ENCODE measurements at places on chromosomes 12 and 14.

GRCh38 chr14:90560991-90561390 is 164.2 kb downstream of the CALM1 start:
- no peak for DNase-seq

DNA sequence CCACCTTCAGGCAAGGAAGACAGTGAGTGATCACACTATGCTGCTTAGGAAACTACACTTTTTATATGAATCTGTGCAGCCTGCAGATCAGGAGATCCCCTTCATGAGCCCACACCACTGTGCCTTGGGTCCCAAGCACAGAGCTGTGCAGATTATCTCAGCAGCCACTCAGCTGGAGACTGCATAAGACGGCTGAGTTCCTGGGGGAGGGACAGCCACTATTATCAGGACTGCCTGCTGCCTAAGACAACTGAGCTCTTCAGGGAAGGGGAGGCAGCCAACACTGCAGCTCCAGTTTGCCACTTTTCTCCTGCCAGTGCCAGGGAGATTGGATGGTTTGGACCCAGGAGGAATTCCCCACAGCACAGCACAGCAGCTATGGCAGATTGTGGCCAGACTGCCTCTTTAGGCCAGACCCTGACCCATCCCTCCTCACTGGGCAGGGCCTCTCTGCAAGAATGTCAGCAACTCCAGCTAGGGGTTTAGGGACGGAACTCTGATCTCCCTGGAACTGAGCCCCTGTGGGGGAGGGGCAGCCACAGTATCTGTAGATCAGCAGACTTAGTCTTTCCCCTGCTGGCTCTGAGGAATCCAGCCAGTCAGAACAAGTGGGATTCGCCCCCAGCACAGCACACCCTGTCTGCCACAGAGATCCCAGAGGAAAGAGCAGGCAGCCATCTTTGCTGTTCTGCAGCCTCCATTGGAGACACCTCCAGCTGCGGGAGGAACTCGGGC is 141.3 kb downstream of the KLHL28 start:
- no peak for DNase-seq

GRCh38 chr12:117209626-117210025 is 19.4 kb upstream of the FBXO21 start:
- DNase-seq: no peak

DNA sequence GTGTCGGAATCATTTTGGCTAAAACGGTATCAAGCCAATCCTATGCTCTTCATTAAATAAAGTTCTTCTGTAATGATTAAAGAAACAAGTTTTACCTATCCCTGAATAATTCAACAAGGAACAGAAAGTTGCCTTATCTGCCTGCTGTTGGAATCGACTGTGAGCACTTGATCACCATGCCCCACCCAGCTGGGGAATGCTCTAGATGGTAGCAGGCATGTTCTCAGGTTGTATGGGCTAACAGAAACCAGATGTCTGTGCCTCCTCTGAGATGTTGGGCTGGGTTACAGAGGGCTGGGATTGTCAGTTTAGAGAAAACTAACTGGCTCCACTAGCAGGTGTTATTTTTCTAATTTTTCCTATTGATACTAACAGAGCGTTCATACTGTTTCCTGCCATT is 28.9 kb downstream of the RTRAF start:
- DNase-seq: no peak

- DNase-seq: no peak
These were observed 623.0 kb downstream of the AACS start for GRCh38 chr12:125688223-125688622.

Data from posterior cingulate gyrus (tissue), 11 donors.